ENCODE measurements at places on chromosomes 4 and X.

GRCh38 chr4:6763330-6763851 is 19.1 kb upstream of the KIAA0232 start:
- DNase-seq: no peak

DNA sequence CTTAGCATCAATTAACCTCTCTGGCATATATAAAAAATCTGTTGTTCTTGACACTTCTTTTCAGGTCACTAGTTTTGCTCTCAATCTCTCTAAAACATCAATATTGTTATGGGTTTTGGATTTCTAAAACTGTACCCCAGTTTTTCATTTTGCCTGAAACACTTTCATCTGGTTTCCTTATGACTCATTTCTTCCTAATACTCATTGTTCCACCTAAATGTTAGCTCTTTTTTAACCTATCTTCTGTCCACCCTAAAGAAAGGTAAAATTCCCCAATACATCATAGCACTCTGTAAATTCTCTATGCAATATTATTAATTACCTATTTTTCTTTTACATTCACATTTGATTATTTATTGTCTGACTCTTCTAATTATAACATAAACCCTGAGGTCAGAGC is 575.5 kb upstream of the NDST4 start:
- no peak for DNase-seq

GRCh38 chr4:62881901-62882300 is 1527.3 kb downstream of the TECRL start:
- DNase-seq: no peak

DNA sequence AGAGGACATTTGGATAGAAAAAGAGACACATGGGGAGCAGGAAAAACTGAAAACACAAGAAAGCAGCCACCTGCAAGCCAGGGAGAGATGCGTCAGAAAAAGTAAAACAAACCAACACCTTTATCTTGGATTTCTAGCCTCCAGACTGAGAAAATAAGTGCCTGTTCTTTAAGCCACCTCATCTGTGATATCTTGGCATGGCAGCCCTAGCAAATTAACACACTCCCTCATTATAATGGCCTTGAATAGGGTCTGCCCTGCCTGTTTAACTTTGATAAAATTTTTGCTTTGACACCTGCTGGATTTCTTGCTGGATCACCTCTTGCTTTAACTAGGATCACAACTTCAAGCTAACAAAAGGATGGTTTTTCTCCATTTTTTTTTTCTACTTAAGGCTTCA is 1892.0 kb upstream of the IGFBP7 start:
- DNase-seq: no peak

DNA sequence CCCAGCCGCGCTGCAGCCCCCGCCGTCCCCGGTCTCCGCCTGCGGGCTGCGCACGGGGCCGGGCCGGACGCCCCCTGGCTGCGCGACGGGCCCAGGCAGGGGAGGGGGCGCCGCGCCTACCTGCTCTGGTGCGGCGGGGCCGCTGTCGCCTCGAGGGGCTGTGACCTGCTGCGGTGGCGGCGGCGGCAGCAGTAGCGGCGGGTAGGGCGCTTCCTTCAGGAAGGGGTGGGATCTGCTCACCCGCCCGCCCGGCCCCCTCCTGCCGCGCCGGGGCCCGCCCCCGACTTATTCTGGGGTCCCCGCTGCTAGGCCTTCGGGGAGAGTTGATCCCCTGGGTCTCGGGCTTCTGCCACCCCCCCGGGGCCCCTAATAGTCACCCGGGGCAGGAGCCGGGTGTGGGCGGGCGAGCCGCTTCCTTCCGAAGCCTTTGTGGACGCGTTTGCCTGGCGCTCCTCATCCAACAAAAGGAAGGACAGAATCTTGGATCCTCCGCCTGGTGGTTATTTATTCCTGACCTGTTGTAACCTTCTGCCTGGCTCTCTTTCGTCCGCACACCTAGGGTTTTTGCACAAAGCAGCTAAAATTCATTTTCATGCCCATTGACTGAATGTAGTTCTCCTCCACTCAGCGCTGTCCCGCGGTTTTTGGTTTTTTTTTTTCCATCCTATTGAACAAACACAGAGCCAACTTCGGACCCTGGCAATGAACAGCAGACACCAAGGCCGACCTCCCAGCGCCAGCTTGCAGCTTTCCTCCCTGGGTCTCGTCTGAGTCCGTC is at the start of gene TMEM150C:
TMEM150C (minus strand) TSS at position 203 of the 778 bp plus-strand sequence. CDS start 57,331 bp downstream, outside the sequence.
- no peak for DNase-seq

GRCh38 chr4:138887741-138888140 is 127.8 kb upstream of the NOCT start:
- DNase-seq: no peak

DNA sequence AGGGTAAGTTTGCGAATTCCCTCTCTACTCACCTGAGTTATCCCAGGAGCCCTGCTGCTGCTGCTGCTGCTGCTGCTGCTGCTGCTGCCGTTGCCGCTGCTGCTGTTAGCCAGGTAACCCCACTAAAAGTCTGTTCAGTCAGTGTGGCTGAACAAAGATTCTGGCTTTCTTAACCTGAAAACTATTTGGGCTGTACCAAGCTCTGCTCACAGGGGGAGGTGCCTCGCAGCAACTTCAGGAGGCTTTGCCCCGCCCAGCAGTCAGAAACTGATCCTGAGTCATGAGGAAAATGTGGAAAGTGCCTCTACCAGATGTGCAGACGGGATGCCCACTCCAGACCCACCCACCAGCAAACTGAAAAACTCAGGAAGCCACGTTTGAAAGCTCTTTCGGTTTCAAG is at the start of gene CAPN6:
CAPN6 (minus strand) TSS at position 145 of the 400 bp plus-strand sequence. CDS start 6,547 bp downstream, outside the sequence.
- no peak for DNase-seq

GRCh38 chr4:76758290-76758882 is 139.6 kb downstream of the SOWAHB start:
- DNase-seq: no peak

- DNase-seq: peak; percentile 64
Observed at GRCh38 chrX:50204364-50204899, at the start of gene CCNB3. Gene CCNB3 (plus strand): TSS chrX:50204765. CDS start chrX:50285164, 80,399 bp downstream.

DNA sequence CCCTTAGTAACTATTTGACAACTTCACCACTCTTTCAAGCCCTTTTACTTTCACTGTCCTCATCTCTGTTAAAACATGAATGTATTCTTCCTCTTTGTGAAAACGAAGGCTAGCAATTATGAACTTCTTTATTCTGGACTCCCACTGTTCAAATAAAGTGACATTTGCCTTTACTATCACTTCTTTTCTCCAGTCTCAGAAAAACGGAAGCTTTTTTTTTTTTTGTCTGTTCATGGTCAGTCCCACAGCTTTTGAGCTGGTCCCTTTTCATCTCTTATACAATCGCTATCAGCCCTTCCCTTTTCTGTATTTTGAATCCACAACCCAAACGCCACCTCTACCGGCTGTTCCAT is 327.7 kb downstream of the DKK2 start:
- no peak for DNase-seq

DNA sequence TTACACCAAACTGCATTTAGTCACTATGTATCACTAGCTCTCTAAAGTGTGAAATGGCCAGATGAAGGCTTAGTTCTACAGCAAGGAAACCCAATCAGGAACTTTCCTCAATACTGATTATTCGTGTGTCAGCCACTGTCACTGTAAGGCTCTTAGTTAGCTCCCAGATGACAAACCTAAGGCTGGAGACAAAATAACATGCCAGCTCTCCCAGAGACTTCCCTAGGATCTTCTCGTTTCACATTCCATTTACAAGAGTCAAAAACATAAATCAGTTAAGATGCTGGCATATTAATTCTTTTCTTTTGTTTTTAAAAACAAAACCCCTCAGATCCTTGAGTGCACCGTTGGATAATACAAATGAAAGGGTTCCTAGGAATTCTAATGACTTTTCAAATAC is 88.2 kb upstream of the TFDP3 start:
- DNase-seq: no peak

DNA sequence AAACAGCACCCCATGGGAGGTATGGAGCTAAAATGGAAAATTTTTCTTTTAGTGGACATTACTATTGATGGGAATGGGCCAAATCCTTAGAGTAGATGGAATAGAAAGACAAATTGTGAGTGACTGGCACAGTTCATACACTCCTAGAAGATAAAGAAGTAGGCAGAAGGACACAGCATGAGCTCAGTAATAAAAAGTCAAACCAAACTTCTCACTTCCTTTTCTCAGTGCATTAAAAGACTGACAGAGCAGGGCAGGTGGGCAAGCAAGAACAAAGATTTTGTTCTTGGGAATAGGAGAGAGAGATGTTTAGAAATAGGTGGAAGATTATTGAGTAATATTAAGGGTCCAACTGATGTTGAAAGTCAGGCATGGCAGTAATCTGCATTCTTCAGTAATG is 132.5 kb downstream of the ATP10D start:
- DNase-seq: no peak

DNA sequence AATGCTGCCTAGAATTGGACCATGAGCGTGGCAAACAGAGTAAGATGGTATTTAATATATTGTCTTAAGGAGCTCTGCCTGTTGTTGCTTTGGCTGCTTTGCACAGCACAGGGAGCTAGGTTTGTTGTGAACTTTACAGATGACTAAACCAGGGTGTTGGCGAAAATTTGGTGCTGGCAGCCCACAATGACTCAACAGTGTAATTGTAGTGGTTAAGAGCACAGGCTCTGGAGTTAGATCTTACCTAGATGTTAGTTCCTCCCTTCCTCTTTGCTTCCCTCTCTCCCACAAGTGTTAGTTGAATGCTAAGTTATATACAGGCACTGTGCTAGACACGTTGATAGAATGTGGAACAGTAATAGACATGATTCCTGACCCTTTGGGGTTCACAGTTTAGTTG is 128.9 kb upstream of the TRPC5 start:
- no peak for DNase-seq

DNA sequence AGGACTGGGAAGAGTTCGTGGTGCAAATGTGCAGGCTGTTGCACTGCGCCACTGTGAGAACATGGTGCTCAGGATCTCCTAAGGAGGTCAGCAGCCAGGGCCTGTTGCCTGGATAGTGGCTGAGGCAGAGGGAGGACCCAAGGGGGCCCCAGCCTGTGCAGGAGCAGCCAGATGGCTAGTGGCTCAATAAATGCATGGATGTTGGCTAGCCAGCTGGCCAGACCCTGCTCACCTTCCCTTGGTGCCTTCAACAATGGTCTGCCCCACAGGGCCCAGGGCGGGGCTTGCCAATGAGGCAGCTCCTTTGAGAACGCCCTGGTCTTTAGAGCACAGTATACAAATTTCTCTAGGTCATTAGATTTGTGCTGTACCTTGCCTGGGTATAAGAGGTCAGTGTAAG is 67.4 kb downstream of the TNIP2 start:
- no peak for DNase-seq

DNA sequence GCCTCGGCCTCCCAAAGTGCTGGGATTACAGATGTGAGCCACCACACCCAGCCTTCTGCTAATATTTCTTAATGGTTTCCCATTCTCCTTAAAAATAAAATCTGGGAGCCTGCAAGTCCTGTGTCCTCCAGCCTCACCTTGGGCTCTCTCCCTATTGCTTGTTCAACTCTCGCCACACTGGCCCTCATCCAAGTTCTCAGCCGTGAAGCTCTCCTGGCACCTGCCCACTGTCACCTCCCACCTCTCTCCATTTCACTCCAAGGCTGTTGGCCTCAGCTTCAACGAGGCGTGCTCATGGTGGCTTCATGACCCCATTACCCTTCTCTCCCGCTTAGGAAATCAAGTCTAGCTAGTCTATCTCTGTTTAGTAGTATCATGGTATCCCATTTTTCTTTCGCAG is 9.5 kb upstream of the ETNPPL start:
- DNase-seq: no peak

- DNase-seq: no peak
Observed at GRCh38 chr4:130080872-130081451, 985.0 kb downstream of the C4orf33 start.

DNA sequence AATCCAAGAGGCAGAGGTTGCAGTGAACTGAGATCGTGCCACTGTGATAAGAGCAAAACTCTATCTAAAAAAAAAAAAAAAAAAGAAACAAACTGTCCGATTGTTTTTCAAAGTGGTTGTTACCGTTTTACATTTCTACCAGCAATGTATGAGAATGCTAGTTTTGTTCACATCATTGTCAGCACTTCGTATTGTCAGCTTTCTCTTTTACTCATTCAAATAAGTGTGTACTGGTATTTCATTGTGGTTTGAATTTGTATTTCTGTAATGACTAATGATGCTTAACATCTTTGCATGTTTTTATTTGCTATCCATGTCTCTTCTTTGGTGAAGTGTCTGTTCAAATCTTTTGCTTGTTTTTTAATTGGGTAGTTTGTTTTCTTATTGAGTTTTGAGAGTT is 65.8 kb downstream of the GPR101 start:
- DNase-seq: no peak

DNA sequence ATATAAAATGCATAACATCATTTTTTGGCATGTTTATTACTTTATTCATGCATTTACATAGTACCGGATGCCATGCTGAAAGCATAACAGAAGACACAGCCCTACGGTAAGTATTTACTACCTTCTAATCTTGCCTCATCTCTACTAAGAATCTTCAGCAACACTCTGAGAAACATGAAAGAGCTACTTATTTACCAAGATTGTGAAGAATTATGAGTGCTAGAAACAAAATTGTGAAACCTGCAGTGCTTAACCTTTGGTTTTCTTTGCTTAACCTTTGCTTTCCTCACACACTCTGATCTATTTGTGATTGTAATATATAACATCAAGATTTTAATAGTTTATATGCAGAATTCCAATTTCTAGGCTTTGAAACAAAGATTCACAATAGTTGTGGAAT is 7.4 kb downstream of the ANTXR2 start:
- no peak for DNase-seq

DNA sequence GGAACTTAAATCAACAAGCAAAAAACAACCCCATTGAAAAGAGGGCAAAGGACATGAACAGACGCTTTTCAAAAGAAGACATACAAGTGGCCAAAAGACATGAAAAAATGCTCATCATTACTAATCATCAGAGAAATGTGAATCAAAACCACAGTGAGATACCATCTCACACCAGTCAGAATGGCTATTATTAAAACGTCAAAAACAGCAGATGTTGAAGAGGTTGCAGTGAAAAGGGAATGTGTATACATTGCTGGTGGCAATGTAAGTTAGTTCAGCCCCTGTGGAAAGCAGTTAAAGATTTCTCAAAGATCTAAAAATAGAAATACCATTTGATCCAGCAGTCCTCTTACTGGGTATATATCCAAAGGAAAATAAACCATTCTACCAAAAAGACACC is 22.6 kb downstream of the RTL9 start:
- no peak for DNase-seq

DNA sequence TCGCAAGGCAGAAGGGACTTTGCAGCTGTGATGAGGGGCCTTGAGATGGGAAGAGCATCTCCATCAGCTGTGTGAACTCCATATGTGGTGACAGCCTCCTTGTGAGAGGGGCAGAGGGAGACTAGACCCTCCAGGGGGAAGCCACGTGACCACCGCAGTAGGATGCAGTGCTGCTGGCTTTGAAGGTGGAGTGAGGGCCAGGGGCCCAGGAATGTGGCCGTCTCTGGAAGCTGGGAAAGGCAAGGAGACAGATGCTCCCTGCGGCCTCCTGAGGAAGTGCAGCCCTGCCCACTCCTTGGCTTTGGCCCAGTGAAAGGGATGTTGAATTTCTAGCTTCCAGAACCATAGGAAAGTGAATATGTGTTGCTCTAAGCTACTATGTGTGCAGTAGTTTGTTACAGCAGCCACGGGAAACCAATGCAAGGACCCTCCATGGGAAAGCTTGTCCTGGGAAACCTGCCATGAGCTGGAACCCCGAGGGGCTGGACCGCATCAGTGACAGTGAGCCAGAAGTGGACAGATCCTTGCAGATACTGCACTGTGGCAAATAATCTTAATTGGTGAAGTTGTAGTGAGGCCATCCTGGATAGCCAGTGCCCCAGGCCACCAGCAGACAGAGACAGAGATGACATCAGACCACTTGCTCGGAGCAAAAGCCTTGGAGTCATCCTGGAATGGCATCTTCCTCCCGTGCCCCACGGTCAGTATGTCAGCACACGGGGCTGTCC is 35.4 kb upstream of the SORCS2 start:
- no peak for DNase-seq

GRCh38 chr4:123671636-123672404 is 275.2 kb downstream of the SPRY1 start:
- DNase-seq: no peak
